ENCODE measurements at places on chromosomes 12 and 14.

DNA sequence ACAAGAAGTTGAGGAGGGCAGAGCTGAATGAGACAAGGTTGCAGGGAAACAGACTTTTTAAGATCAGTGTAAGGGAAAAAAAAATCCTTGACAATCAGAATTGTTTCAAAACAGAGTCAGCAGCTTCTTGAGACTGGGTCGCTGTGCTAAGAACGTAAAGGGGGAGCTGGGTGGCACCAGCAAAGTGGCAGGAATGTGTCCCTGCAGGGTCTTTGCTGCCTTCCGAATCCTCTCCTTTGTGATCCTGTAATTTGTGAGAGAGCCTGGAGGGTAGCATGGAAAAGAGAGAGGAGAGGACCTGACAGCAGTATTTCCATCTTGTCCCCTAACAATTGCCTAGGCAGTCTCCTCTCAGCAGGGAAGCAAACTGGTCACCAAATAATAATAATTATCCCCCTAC lies 472.8 kb downstream of the RGS6 start:
- H3K36me3 ChIP-seq, result no peaks in the 10 kb centered on the region
- H3K4me1 ChIP-seq, result peaks cover 15% of the 10 kb centered on the region
- no peak overlapping the region for H3K27ac ChIP-seq
- no peak overlapping the region for H3K4me3 ChIP-seq

DNA sequence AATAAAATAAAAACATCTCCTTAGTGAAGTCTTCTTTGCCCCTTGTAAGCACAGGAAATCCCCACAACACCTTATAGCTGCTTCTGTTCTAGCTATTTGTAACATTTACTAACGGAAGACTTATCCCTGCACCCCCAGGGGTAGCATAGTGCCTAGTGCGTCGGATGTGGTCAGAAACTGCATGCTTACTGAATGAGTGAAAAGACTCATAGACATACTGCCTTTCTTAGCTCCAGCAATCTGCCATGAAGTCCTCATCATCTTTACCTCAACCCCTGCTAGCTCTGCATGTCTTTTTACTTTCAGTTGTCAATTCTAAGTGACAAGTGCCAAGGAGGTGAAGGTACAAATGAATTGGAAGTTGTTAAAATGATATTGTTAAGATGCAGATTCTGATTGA lies 12.9 kb downstream of the RIOX1 start:
- peaks cover 7% of the 10 kb centered on the region for H3K4me1 ChIP-seq
- no peaks in the 10 kb centered on the region for H3K27me3 ChIP-seq

GRCh38 chr14:21088687-21089086 lies 9.8 kb downstream of the ZNF219 start:
- H3K36me3 ChIP-seq, result no peaks in the 10 kb centered on the region
- H3K4me1 ChIP-seq, result peaks cover 30% of the 10 kb centered on the region
- no peak for DNase-seq
- no peak overlapping the region for H3K4me3 ChIP-seq
- H3K27me3 ChIP-seq, result no peaks in the 10 kb centered on the region

DNA sequence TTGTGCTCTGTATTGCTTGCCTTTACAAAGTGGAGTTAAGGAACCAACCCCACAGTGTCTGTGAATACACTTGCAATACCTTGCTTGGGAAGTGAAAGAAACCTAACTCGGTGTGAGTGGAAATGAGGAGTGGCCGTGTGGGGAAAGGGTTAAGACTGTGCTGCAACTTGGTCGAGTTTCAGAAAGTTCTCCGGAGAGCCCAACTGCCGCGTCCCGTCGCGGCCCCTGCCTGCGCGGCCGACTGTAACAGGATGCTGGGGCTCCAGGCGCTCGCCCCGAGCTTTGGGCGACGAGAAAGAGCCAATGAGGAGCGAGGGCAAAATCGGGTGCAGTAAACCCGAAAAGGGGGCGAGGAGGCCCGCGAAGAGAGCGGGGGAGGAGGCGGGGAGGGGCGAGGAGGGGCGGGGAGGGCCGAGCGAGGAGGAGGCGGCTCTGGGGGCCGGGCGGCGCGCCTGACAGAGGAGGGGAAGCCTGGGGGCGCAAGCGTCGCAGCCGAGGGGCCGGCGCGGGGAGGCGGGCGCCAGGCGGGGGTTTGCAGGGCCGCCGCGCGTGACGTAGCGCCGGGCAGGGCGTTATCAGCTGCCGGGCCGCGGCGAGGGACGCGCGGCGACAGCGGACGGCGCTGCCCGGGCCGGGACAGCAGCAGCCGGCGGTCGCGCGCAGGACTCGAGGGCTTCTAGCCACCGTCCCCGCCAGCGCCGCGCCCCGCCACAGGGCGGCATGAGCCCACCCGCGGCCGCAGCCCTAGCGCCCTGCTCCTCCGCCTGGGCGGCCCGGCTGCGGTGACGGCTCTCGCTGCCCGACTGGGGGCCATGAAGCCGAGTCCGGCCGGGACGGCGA lies at the start of gene DACT1:
TSS of gene DACT1 (plus strand) at position 572 of the 840 bp plus-strand sequence. CDS start at position 813, 241 bp downstream.
- peak within 1 kb of the TSS; percentile 74 for H3K4me3 ChIP-seq
- H3K27ac ChIP-seq, result no peak within 1 kb of the TSS
- peaks cover 13% of the 10 kb centered on the region for H3K4me1 ChIP-seq
- DNase-seq, result peak; percentile 54
- peaks cover 76% of the 10 kb centered on the region for H3K27me3 ChIP-seq

GRCh38 chr14:105346876-105347586 lies 32.5 kb downstream of the PACS2 start:
- no peaks in the 10 kb centered on the region for H3K27me3 ChIP-seq
- no peak overlapping the region for H3K4me3 ChIP-seq
- H3K27ac ChIP-seq, result no peak overlapping the region
- no peak for DNase-seq

- H3K36me3 ChIP-seq, result peaks cover 7% of the 10 kb centered on the region
- H3K27ac ChIP-seq, result peak overlapping the region; percentile 14
- no peak overlapping the region for H3K4me3 ChIP-seq
- no peaks in the 10 kb centered on the region for H3K27me3 ChIP-seq
These were observed 50.9 kb upstream of the CCT2 start for GRCh38 chr12:69534389-69534822.

- no peak overlapping the region for H3K4me3 ChIP-seq
- H3K27me3 ChIP-seq, result peaks cover 28% of the 10 kb centered on the region
- no peak for DNase-seq
- H3K27ac ChIP-seq, result no peak overlapping the region
These were observed 52.9 kb downstream of the SPTB start for GRCh38 chr14:64826845-64827244.

- DNase-seq, result no peak
- no peak overlapping the region for H3K27ac ChIP-seq
- no peaks in the 10 kb centered on the region for H3K27me3 ChIP-seq
- H3K4me1 ChIP-seq, result no peaks in the 10 kb centered on the region
- no peaks in the 10 kb centered on the region for H3K36me3 ChIP-seq
- no peak overlapping the region for H3K4me3 ChIP-seq
These were observed 120.4 kb upstream of the LRIG3 start for GRCh38 chr12:59040656-59041055.

DNA sequence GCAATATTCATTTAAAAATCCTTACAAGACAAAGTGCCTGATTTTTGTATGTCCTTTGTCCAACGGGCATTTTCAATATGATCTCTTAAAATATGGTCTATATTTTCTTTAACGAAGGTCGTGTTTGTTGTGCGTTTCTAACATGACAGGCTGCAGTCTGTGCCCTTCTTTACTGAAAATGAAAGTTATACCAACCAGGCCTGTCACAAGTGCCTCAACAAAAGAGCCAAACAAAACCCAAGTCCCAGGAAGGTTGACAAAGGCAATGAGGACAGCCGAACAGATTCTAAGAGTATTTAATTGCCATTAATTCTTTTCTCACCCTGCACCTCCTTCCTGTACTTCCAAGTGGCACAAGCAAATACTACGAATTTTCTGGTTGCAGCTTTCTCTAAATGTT lies 13.9 kb downstream of the PAX9 start:
- H3K27ac ChIP-seq, result no peak overlapping the region
- DNase-seq, result no peak
- no peaks in the 10 kb centered on the region for H3K36me3 ChIP-seq
- no peak overlapping the region for H3K4me3 ChIP-seq

DNA sequence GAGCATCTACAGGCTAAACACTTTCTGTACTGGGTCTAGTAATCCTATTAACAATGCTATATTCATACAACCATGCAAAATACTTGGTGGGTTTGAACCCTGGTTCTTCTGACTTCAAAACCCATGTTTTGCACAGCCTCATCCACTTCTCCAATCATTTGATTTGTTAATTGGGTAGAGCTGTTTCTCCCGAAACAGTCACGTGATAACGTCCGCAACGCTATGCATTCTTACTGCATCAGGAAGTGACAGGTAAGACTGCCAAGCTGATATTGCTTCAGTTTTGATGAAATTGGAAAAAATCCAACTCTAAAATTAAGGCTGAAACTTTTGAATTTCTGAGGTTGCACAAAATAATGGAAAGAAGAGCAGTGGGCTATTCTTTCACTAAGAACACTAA lies 30.4 kb upstream of the RNU6-7 start:
- no peaks in the 10 kb centered on the region for H3K36me3 ChIP-seq
- H3K27me3 ChIP-seq, result peaks cover 8% of the 10 kb centered on the region
- no peaks in the 10 kb centered on the region for H3K4me1 ChIP-seq
- H3K4me3 ChIP-seq, result no peak overlapping the region
- no peak for DNase-seq

GRCh38 chr12:46577063-46577776 lies 204.6 kb upstream of the SLC38A2 start:
- peaks cover 17% of the 10 kb centered on the region for H3K36me3 ChIP-seq
- H3K4me1 ChIP-seq, result no peaks in the 10 kb centered on the region
- no peak for DNase-seq
- H3K27ac ChIP-seq, result no peak overlapping the region
- no peaks in the 10 kb centered on the region for H3K27me3 ChIP-seq

DNA sequence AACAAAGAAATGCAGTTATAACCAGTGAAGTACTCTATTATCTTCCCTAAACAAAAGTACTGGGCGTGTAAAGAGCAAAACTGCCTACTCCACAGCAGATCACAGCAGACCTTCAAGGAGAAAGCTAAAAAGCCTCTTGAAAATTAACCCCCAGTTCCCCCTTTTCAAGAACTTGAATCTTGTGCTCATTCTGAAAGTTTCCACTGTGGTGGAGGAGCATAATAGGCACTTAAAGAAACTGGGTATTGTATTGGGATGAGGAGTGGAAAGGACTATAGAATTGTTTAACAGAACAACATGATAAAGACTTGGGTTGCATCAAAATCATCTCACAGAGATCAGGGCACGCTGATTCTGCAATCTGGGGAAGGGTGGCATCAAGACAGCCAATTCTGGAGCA lies 51.1 kb downstream of the SLC25A47 start:
- H3K4me3 ChIP-seq, result peak overlapping the region; percentile 85
- H3K27me3 ChIP-seq, result no peaks in the 10 kb centered on the region
- peaks cover 65% of the 10 kb centered on the region for H3K4me1 ChIP-seq
- peak overlapping the region; percentile 92 for H3K27ac ChIP-seq

DNA sequence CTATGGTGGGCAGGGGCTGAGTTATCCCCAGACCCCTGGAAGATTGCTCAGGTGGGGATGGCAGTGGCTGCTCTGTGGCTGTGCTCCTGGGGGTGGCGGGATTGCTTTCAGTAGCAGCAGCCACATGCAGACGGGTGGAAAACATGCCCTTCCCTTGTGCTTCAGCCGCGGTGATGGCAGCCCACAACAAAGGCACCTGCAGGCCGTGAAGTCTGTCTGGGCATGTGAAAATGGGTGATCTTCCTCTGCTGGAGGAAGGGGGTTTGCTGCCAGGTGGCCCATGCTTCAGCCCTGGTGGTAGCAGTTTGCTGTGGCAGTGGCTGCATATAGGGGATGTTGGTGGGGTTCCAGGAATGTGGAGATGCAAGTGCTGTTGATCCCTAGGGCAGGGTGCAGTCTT lies 326.2 kb upstream of the RGS6 start:
- no peak overlapping the region for H3K27ac ChIP-seq
- DNase-seq, result no peak
- peaks cover 22% of the 10 kb centered on the region for H3K4me1 ChIP-seq
- peaks cover 33% of the 10 kb centered on the region for H3K36me3 ChIP-seq
- no peaks in the 10 kb centered on the region for H3K27me3 ChIP-seq

- H3K4me1 ChIP-seq, result no peaks in the 10 kb centered on the region
- no peak for DNase-seq
- no peak overlapping the region for H3K27ac ChIP-seq
- no peaks in the 10 kb centered on the region for H3K36me3 ChIP-seq
These were observed 277.1 kb downstream of the RASSF9 start for GRCh38 chr12:85559127-85559526.

- no peak for DNase-seq
- peaks cover 8% of the 10 kb centered on the region for H3K36me3 ChIP-seq
- H3K27ac ChIP-seq, result peak overlapping the region; percentile 59
- H3K27me3 ChIP-seq, result peaks cover 90% of the 10 kb centered on the region
- no peak overlapping the region for H3K4me3 ChIP-seq
These were observed 5.4 kb upstream of the GSC start for GRCh38 chr14:94775091-94775870.

- H3K36me3 ChIP-seq, result no peaks in the 10 kb centered on the region
- no peaks in the 10 kb centered on the region for H3K4me1 ChIP-seq
- no peaks in the 10 kb centered on the region for H3K27me3 ChIP-seq
- DNase-seq, result no peak
- H3K4me3 ChIP-seq, result no peak overlapping the region
- H3K27ac ChIP-seq, result no peak overlapping the region
These were observed 162.5 kb downstream of the C12orf50 start for GRCh38 chr12:87866578-87867292.

DNA sequence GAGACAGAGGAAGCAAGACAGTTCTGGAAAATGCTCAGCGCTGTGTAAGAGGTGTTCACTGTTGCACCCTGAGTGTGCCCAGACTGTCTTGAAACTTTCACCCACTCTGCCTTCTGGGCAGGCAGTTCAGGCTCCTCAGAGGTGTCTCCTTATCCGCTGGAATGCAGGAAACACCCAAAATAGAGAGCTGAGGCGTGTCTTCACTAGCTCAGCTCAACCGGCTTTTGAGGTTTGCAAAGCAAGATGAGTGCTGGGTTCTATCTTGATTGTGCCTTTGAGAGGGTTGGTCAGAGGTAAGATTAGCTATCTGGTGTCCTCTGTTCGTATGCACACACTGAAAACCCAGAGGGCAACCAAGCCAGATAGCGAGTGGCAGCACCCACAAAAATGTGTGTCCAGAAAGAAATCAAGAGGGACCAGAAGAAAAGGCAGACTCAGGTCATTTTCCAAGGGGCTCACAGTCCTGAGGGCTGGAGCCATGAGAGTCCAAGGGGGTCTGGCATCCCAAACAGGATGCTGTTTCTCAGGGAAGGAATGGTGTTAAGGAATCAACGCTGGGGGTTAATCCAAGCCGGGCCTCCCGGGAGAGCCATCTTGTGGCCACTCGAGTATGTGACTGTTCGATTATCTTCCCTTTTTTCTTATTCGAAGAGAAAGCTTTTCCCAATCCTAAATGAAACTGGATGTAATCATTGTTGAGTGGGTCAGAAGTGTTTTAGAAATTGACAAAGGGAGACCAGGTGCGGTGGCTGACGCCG lies 47.1 kb downstream of the TBX3 start:
- no peak overlapping the region for H3K4me3 ChIP-seq
- no peak overlapping the region for H3K27ac ChIP-seq
- H3K4me1 ChIP-seq, result no peaks in the 10 kb centered on the region
- no peak for DNase-seq

DNA sequence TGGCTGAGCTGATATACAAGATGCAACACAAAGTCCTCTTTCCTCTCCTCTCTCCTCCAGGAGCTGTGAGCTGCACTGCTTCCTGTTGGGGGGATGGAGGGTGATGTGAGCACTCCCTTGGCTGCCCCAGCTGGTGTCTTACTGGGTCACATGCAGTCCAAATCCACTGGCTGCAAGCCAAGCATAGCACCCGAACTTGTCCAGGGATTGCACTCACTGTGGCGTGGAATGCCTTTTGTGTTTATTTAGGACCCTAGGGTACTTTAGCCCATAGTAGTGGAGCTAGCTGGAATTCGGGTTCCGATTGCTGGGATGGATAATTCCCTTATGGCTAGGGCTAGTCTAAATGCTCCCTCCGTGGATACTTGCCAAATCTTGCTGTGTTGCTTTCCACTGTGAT lies 424.9 kb upstream of the SYT1 start:
- no peaks in the 10 kb centered on the region for H3K36me3 ChIP-seq
- H3K27ac ChIP-seq, result no peak overlapping the region
- no peak overlapping the region for H3K4me3 ChIP-seq
- DNase-seq, result no peak
- no peaks in the 10 kb centered on the region for H3K27me3 ChIP-seq
